Activated naive CD4-positive, alpha-beta T cell (primary cell): ENCODE measurements at places on chromosomes 12 and 14.

DNA sequence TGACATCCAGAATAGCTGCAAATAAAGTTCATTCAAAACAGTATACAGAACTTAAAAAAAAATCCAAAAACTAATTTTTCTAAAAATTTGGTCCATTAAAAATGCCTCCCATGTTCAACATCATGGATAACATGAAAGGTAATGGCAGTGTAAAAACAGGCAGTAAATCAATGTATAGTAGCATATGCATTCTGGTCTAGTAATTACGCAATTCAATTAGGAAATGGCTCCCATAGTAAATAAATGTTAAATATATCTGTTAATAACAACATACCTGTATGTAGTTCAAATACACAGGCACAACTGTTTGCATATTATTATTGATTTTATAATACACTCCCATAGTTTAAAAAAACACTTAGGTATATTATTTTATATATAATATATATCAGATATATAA lies 42.5 kb downstream of the SGPP1 start:
- no peak for DNase-seq

DNA sequence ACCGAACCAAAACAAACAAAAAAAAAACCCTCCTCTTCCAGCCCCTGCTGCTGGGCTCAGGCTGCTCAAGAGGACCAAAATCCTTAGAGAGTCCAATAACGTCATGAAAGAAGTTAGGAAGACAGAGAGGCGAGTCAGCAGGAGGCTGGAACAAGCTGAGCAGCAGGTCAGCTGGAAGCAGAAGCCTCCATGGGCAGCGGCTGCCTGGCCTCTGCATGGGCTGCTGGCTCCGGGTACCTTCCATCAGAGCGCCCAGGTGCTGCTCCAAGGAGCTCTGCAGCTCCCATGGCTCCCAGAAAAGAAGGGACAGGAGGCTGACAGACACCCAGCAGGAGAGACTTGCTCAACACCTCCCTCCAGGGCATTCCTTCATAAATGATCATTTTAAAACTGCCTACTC lies 3.2 kb upstream of the KRT2 start:
- no peak for DNase-seq

DNA sequence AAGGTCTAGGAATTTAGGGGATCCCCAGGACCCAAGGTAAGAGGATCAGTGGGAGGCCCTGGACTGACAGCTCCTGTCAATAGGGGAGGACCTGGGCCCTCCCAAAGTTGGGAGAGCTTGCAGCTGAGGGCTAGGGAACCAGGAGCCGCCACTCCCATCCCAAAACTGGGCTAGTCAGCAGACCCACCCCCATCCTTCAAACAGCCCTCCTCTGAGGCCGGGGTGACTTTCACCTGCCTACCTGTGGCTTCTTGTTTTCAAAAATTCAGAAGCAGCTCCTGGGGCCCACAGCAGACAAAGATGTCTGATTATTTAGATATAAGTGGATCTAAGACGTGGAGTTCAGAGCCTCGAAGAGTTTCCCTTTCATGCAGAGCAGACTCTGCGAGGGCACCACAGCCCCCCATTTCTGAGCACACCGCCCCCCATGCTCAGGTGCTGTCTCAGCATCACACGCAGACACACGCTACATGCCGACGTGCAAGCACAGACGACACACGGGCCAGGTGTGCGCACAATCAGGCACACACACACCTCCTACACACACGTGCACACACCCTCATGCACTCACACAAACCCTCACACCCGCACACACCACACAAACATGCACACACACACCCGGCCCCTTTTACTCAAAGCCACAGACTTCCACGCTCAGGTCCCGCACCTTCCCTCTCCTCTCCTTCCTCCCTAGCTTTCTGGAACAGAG lies 21.9 kb downstream of the DIO3 start:
- no peak for DNase-seq

DNA sequence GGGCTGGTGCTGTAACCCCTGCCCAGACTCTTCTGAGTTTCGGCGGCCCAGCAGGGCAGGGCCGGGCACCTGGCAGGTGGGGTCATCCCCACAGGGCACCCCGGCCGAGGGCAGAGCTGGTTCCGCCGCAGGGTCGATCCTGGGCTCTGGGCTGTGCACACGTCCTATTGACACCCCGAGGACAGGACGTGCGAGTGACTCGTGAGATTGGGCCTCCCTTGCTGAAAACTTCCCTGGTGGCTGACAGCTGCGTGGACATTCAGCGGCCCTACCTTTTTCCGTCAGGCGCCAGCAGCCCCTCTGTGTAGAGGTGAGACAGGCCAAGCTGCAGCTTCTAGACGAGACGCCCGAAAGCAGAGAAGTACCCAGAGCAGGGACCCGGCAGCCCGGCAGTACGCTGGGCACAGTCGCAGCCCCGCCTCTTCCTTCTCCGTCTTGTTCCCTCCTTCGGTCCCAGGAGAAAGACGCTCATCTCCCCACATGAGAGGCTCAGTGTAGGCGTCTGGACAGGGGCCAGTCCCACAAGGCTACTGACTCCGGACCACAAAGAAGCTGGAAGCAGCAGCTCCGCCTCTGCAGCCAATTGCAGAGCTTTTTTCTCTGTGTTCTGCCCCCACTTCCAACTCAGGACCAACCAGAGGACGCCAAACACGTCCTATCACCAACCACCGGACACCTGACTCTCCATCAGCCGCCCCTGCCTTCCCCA lies at the start of gene LRCOL1:
LRCOL1 (minus strand) TSS at position 532 of the 709 bp plus-strand sequence. CDS start 4,331 bp downstream, outside the sequence.
- no peak for DNase-seq
